Activated CD4-positive, alpha-beta T cell treated with anti-CD3 and anti-CD28 coated beads, Interleukin-2, amount 10 ng/mL, durations not matched to agents 24 days and 14 days (primary cell): ENCODE measurements at places on chromosomes 12 and 14.

DNA sequence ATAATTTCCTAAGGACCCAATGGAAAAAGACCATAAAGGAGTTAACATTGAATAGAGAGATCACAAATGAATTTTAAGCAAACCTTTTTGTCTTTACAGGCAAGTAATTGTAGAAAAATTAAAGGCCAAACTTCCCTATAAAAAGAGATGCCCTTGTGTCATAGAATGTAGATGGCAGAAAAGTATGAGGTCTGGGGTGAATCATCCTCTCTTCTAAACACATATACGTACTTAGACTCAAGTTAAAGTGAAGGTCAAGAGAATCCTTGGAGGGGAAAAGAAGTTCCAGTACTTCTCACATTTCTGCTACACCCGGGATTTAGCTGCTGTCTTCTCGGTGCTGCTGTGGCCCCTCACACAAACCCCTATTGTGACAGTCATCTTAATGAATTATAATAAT is 116.2 kb upstream of the ARID2 start:
- no peak for DNase-seq

GRCh38 chr14:41062826-41063225 is 543.9 kb upstream of the LRFN5 start:
- DNase-seq, result no peak

DNA sequence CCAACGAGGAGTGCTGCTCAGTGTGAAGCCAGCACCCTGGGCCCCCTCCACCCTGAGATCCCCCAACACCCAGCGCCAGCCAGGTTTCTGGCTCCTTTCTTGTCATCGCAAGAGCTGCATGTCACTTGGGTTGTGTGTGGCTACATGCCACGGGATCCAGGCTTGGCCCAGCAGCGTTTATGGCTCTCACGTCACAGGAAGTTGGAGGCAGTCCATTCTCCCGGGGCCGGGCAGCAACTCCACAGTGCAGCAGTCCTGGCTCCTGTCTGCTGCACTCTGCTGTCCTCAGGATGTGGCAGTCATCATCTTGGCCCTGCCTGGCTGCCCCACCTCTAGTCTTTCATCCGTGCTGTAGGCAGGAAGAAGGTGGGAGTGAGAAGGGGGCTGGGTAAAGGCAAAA is 78.3 kb downstream of the AACS start:
- no peak for DNase-seq

GRCh38 chr14:89123851-89124250 is 293.2 kb downstream of the FOXN3 start:
- DNase-seq, result no peak

DNA sequence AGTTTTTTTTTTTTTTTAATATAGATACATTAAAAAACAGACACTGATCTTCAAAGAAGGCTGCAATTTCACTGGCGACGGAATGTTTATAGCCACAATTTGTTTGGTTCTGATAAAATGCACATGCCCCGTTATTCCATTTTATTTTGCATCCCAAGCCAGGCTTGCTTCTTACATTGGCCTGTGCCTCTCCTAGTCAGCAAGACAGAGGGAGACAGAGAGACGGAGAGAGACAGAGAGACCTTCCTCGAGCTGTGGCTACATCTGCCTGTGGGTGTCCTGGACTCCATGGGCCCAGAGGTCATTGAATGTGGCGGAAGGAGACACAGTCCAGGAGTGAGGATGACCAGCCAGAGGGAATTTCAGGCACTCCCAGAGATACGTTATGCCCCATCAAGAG is 926.6 kb downstream of the VRK1 start:
- DNase-seq, result no peak

GRCh38 chr12:50604640-50604920 is 99.8 kb downstream of the DIP2B start:
- DNase-seq, result no peak

DNA sequence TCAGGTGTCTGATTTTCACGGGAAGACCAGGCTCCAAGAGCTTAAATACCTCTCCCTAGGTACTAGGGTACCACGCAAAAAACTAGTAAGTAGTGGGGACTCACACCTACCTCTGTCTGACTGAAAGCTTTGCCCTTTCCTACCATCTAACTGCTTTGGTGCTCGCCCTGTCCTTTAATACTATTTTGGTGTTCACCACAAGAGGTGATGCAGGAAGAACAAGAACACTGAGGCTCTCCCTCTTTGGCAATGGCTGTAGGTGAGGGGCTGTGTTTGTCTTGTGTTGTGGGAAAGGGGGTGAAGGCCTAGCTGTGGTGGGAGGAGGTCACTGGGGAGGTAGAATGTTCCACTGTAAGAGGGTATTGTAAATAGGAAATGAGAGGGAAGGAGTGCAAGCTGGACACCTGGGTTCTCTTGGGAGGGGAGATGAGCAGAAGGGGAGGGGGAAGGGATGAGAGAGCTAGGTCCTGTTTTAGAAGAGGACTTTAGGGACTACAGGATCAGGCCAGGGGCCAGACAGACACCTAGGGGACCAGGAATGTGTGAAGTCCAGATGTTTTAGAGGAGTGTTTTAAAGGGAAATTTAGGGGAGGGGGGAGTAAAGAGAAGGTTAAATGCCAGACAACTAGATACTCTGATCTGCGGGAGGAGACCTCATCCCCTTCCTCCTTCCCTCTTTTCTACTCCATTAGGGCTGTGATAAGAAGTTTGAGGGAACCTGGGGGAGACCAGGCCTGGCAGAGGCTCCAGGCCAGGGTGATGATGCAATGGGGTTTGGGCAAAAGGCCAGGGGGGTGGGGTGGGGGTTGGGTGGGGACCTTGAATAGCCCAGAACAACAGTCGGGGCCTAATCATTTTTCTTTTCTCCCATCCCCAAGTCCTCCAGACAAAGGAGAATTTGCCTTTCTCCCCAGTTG is 2.1 kb downstream of the ITGA5 start:
- peak; percentile 66 for DNase-seq

GRCh38 chr14:90297876-90298629 is 33.7 kb downstream of the NRDE2 start:
- DNase-seq, result no peak

- DNase-seq, result no peak
Observed at GRCh38 chr12:14828892-14829291, 14.4 kb downstream of the ART4 start.

- peak; percentile 92 for DNase-seq
Observed at GRCh38 chr12:122190842-122191668, 8.1 kb downstream of the LRRC43 start.

- no peak for DNase-seq
Observed at GRCh38 chr14:79242666-79243065, 968.6 kb downstream of the DIO2 start.

DNA sequence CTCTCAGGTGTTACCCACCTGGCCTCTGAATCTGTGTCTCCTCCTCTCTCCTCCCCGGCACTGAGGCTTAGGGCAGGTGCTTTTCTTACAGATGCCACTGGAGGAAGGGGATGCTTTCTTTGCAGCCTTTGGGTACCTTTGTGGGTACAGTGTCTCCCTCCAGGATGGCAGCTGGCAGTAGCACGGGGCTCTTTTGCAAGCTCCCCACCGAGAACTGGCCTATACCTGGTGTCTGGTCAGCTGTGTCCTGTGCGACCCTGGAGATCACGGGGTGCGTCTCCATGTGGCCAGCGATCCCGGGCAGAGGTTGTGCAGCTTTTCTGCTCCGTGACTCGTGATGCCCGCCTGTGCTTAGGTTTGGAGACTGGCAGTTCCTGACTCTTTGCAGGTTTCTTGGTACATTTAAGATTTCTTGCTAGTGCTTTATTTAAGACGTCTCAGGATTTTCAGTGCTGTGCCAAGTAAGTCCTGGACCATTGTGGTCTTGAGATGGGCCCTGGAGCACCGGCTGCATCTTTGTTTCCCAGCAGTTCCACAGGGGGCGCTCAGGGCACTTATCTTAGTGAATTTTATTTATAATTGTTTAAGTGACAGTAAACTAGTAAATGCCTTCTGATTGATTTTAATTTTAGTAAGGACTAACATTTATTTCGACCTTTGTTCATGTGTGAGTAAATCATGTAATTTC is 68.9 kb downstream of the DDX51 start:
- no peak for DNase-seq

- no peak for DNase-seq
Observed at GRCh38 chr14:56216626-56217379, 98.6 kb downstream of the PELI2 start.

GRCh38 chr14:48955857-48956256 is 630.3 kb downstream of the RPS29 start:
- DNase-seq, result no peak

GRCh38 chr14:98270201-98270600 is 1001.8 kb downstream of the BCL11B start:
- DNase-seq, result no peak

- DNase-seq, result no peak
Observed at GRCh38 chr12:2825132-2825531, 9.7 kb downstream of the NRIP2 start.

GRCh38 chr14:24162093-24162492 is 1.0 kb downstream of the IRF9 start:
- DNase-seq, result peak; percentile 74

- no peak for DNase-seq
Observed at GRCh38 chr12:66380769-66381535, 78.7 kb downstream of the HELB start.

- DNase-seq, result no peak
Observed at GRCh38 chr12:43762596-43762995, 3.8 kb downstream of the IRAK4 start.

- no peak for DNase-seq
Observed at GRCh38 chr14:41303506-41303905, 303.2 kb upstream of the LRFN5 start.

- DNase-seq, result peak; percentile 68
Observed at GRCh38 chr14:104130974-104131651, 7.3 kb upstream of the KIF26A start.

- DNase-seq, result no peak
Observed at GRCh38 chr12:46490635-46491034, 118.1 kb upstream of the SLC38A2 start.

DNA sequence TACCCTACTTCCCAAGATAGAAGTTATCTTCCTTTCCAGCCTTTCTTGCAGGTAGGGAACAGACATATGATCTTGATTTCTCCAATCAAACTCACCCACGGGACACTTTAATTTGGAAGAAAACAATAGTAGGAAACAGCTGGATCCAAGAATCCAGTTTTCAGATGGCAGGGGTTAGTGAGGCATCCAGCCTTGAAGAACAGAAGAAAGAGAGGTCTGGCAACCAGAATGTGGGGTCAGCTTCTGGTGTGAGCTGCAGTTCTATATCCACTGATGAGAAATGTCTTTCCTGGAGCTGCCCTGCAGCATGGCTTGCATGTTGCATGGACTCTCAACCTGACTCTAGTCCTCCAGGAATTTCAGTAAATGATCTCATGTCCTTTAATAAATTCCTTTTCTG is 83.8 kb downstream of the TTC8 start:
- DNase-seq, result no peak
